ENCODE measurements at places on chromosomes 7 and 10.

GRCh38 chr10:98880971-98881370, 354.7 kb downstream of the HPSE2 start:
- DNase-seq: no peak

DNA sequence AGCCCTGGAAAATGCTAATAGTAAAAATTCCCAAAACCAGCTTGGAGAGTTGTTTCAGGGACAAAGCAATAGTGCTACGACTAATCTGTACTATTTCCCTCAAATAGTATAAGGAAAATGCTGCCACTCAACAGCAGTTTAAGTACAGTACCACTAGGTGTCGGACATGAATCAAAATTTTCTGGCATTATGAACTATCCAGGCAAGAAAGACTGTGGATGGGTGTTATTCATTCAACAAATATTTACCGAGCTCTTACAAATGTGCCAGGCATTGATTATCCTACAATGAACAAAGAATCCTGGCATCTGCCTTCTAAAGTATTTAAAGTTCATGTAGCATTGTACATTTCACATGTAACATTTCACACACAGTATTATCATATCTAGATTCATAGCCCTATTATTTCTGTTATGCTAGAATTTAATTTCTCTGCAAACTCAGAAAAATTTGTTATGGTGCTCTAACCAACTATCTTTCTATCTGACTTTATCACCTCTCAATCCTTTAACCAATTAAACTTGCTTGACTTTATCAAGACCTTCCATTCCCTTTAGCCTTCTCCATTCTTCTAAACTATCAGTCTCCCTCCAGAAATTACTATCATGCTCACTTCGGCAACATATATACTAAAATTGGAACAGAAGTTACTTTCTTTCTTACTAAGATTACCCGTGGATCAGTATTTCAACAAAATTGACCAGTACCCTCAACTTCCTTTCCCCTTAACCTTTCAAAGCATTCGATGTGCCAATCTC, 80.6 kb downstream of the ARHGAP21 start:
- peak; percentile 67 for DNase-seq

- no peak for DNase-seq
Measured at GRCh38 chr7:7221599-7222038, 39.3 kb downstream of the C1GALT1 start.

DNA sequence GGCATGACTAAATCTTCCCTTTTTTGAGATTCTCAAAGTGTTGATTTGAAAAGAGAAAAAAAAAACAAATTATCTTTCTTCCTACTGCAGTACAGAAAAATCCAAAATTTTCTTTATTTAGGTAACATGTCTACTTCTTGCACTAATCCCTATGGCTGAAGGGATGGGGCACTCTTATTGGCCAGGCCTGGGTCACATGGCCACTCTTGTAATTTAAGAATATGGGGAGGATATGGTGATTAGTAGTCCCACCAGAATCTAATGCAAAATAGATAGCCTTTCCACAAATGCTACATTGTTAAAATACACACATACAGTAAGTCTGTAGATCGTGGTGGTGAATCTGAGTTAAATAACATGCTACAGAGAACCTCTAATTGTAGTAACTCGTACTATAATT, 7.0 kb upstream of the PALS2 start:
- DNase-seq: no peak

GRCh38 chr7:105808703-105809590, 67.5 kb downstream of the ATXN7L1 start:
- peak; percentile 85 for DNase-seq

DNA sequence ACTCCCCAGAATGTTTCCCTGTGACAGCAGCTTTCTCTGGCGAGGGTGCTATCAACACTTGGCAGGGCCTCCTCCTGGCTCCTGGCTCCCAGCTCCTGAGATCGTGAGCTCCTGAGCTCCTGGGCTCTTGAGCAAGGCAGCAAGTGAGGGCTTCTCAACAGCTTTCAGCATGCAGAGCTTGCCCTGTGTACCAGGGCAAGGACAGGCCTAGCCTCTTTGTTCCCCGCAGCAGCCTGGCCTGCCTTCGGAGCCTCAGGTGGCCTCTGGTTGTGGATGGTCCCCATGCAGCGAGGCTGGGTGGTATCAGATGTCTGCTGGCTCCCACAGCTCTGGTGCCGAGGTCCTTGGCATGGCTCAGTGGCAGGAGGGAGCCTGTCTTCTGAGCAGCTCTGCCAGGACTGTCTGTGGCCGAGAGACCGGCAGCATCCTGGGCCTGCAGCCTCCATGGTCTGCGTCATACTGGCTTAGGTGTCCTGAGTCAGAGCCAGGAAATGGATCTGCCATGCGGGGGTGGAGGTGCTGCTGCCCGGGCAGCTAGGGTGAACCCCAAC, 44.2 kb downstream of the ZMIZ1 start:
- DNase-seq: no peak

GRCh38 chr7:128167042-128167701, 73.9 kb upstream of the LEP start:
- peak; percentile 66 for DNase-seq

GRCh38 chr7:23691320-23691719, 11.3 kb downstream of the FAM221A start:
- no peak for DNase-seq

DNA sequence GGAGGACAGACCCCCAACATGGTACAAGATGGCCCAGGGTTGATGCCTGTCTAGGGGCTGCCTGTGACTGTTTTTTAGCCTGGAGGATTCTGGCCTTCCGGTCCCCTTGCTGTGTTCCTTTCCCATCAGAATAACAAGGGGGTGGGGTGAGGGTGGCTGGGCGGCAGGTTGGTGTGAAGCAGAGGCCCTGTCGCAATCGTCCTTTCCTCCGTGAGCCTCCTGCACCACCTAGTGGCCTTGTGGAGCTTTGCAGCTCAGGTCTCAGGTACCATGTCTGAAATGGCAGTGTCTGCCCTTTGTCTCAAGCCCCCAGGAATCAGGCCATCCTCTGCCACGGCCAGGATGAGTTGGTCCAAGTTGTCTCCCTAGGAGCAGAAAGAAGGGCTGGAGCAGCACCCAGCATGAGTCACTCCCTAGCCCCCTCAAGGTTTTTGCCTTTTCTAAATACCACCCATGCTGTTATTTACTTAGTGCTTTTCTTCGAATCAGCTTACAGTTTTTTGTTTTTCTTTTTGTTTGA, 24.2 kb downstream of the TACR2 start:
- DNase-seq: peak; percentile 71

DNA sequence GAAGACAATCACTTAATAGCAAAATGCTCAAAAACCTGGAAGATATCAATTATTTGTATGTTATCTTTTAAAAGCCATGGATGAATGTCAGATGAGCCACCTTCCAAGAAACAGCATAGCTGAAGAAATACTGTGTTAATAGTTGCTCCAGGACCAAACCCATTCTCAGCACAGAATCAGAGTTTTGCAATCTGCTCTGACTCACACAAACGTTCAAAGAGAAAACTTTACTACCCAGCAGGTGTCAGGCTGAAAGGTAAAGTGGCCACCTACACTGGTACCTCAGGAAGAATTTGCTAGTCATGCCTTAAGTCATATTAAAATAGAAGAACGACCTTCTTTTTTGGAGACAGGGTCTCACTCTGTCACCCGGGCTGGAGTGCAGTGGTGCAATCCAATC, 526.5 kb downstream of the PARD3 start:
- peak; percentile 9 for DNase-seq

- DNase-seq: peak; percentile 28
Measured at GRCh38 chr10:12499076-12499986, 150.0 kb downstream of the CAMK1D start.

All from SW480 (cell line).